ENCODE measurements at places on chromosomes 3 and 15. TPM values are rescaled to one million over a fixed set of nuclear protein-coding genes. Genes with fewer than 3 reads are reported as not detected.

The FAM81A gene
- 0.58 TPM for total RNA-seq

The CCDC14 gene
- 121 TPM for total RNA-seq

The RNF7 gene
- 109 TPM for total RNA-seq

The PTH1R gene
- 0.26 TPM for total RNA-seq

The CLDN1 gene
- 37.8 TPM for total RNA-seq

The ETV5 gene
- total RNA-seq, result 54.1 TPM

The ZNF710 gene
- total RNA-seq, result 70.0 TPM

The LRRIQ4 gene
- total RNA-seq, result 0.31 TPM

The PTPRG gene
- 44.3 TPM for total RNA-seq

The IQCB1 gene
- total RNA-seq, result 38.3 TPM

The RTP1 gene
- not detected for total RNA-seq

The LOXL1 gene
- total RNA-seq, result 17.1 TPM

The GOLGA8H gene
- 0.34 TPM for total RNA-seq

The LRRC49 gene
- total RNA-seq, result 23.4 TPM

The OCA2 gene
- total RNA-seq, result 0.79 TPM

The VGLL3 gene
- total RNA-seq, result 2.0 TPM

The LINGO1 gene
- total RNA-seq, result 35.1 TPM

The P2RY14 gene
- not detected for total RNA-seq

The DAPK2 gene
- 2.0 TPM for total RNA-seq

The GOLGA8T gene
- not detected for total RNA-seq

The MYZAP gene
- 11.5 TPM for total RNA-seq

The LSAMP gene
- 20.7 TPM for total RNA-seq

The NEO1 gene
- 123 TPM for total RNA-seq

The COPS2 gene
- 84.0 TPM for total RNA-seq

The COLQ gene
- total RNA-seq, result 9.2 TPM

The HDAC11 gene
- total RNA-seq, result 14.4 TPM

The SPTBN5 gene
- 6.6 TPM for total RNA-seq

The CYFIP1 gene
- total RNA-seq, result 169 TPM

The DPPA2 gene
- total RNA-seq, result 0.69 TPM

The ASB7 gene
- 18.9 TPM for total RNA-seq

The PLCH1 gene
- 14.2 TPM for total RNA-seq

The HTR3E gene
- not detected for total RNA-seq

The GLCE gene
- 18.0 TPM for total RNA-seq

The ZSCAN2 gene
- total RNA-seq, result 46.7 TPM

The FBN1 gene
- total RNA-seq, result 3.9 TPM

The SI gene
- 2.0 TPM for total RNA-seq

The TARS3 gene
- 21.5 TPM for total RNA-seq

The RBP2 gene
- not detected for total RNA-seq

The CEMIP gene
- 1.3 TPM for total RNA-seq

The UBAP1L gene
- total RNA-seq, result 5.8 TPM

The ZIC1 gene
- 0.77 TPM for total RNA-seq

The CRABP1 gene
- total RNA-seq, result 2.8 TPM

The CCDC54 gene
- not detected for total RNA-seq

The SPTSSB gene
- total RNA-seq, result 30.1 TPM

The BMF gene
- total RNA-seq, result 128 TPM

The GABRG3 gene
- 0.24 TPM for total RNA-seq

The IFRD2 gene
- total RNA-seq, result 49.0 TPM

The DUSP7 gene
- total RNA-seq, result 10.1 TPM
